Activated T-cell treated with anti-CD3 and anti-CD28 coated beads for 4 hours (primary cell): ENCODE measurements at places on chromosomes 11 and 22.

- no peak for DNase-seq
Measured at GRCh38 chr11:93662175-93662570, 691 bp downstream of the CEP295 start.

GRCh38 chr11:72754544-72755155 is 2.4 kb upstream of the ARAP1 start:
- DNase-seq = no peak

DNA sequence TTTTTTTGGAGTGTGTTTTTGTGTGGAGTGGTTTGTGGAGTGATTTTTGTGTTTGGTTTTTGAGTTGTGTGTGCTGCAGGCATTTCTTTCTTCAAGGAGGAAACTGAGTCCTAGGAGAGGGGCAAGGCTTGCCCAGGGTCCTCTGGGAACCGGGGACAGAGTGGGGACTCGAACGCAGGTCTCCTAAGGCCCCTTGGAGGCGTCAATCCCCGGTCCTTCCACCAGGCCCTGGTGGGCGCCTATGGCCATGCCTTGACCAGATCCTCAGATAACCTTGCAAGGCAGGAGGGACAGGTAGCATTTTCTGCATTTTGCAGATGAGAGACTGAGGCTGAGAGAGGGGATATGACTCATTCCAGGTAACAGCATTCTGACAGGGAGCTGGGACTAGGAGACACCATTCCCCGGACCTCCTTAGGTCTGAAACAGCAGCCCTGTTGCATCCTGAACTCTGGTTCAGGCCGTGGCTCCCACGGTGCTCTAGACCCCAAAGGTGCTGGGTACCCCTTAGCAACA is 39.1 kb downstream of the MYO7A start:
- DNase-seq = no peak

GRCh38 chr11:100769617-100770016 is 82.5 kb downstream of the ARHGAP42 start:
- no peak for DNase-seq

DNA sequence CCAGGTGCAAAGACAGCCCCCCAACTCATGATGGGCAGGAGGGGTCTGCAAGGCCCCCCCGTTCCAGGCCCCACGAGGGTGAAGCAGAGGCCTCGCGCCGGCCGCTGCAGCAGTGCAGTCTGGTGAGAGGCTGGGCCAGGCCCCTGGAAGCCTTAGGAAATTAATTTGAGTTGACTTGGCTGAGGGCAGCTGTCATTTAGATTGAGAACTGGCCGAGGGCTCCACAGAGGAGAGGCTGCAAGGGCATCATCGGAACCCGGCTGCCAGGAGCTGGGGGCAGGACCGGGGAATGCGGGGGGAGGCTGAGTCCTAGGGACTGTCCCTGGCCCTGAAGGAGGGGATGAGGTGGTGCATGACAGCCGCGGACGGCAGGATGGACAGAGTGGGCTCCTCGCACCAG is 39.9 kb downstream of the MN1 start:
- DNase-seq = no peak
